ENCODE measurements at places on chromosomes 1 and 21.

DNA sequence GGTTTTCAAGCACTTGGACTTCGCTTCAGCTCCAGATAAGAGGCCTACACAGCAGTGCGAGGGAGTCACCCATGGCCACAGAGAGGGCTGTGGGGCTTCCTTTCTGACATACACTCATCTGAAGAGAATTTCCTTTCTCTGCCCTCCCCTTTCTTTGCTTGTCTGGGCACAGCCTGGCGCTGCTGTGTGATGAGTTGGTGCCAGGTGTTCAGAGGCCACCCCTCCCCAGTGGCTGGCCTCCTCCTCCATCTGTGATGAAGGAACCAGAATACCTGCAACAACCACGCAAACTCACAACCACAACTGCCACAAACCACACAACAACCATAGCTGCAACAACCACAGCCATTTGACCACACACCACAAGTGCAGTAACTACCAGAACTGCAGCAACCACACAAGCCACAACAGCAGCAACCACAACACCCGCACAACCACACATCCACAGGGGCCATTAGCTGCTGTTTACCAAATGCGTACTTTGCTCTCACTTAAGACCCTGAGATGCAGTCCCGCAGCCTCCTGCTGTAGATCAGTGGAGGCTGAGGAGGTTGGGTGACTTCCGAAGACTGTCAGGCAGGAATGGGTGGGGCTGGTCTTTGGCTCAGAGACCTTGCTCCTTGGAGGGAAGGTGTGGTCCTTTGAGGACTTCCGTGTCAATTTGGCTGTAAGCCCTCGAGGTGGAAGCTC, 71.1 kb downstream of the IER5 start:
- DNase-seq: peak; percentile 33

DNA sequence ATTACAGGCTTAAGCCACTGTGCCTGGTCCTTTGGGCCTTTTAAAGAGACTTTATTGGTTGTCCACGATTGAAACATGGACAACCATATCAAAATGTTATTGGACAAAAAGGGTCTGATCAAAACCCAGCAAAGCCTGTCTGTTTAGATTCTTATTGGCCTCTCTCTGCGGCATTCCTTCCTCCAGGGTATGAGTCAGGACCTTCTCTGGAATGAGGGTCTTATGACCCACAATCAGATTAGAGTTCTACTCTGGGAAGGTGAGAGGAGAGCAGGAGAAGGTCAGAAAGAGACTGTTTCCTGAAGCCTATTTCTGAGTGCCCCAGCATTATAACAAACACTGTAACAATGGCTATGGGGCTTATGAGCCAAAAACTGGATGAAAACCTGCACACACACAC, 7.9 kb downstream of the LURAP1 start:
- DNase-seq: no peak

GRCh38 chr21:37405629-37406028, 39.1 kb downstream of the DYRK1A start:
- DNase-seq: no peak

DNA sequence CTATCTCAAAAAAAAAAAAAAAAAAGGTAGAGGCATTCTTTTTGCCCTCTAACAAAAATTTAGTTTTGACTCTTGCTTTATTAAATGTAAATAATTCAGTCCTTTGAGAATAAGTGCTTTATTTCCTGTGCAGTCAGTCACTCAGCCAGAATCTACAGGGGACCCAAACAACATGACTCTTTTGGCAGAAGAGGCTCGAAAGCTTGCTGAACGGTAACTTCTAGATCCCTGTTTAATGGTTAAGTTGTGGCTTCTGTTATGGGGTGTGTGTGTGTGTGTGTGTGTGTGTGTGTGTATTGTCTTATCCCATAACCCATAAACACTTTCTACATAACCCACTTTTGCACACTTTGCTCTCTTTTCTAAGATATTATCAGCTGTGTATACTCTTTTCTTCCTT, 54.9 kb upstream of the LAMC2 start:
- no peak for DNase-seq

- DNase-seq: no peak
Observed at GRCh38 chr1:172138634-172139033, 281.9 kb upstream of the C1orf105 start.

DNA sequence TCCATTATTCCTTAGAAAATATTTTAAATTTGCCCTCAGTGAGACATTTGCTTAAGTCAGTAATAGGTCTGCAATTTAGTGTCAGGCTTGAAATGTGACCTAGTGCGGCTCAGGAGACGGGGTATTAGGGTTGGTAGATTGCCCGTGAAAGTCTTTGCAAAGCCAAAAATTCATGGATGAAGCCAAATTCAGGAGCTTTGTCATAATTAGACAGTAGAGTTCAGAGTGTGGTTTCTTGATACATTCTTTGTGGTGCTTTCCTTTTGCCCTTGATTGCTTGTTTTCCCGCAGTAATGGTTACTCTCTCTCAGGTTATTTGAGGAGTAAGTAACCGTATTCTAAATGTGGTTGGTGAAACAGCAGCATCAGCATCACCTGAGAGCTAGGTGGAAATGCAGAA, 120.7 kb downstream of the RPS6KC1 start:
- DNase-seq: no peak

- no peak for DNase-seq
Observed at GRCh38 chr1:61486783-61487536, 238.0 kb downstream of the TM2D1 start.

DNA sequence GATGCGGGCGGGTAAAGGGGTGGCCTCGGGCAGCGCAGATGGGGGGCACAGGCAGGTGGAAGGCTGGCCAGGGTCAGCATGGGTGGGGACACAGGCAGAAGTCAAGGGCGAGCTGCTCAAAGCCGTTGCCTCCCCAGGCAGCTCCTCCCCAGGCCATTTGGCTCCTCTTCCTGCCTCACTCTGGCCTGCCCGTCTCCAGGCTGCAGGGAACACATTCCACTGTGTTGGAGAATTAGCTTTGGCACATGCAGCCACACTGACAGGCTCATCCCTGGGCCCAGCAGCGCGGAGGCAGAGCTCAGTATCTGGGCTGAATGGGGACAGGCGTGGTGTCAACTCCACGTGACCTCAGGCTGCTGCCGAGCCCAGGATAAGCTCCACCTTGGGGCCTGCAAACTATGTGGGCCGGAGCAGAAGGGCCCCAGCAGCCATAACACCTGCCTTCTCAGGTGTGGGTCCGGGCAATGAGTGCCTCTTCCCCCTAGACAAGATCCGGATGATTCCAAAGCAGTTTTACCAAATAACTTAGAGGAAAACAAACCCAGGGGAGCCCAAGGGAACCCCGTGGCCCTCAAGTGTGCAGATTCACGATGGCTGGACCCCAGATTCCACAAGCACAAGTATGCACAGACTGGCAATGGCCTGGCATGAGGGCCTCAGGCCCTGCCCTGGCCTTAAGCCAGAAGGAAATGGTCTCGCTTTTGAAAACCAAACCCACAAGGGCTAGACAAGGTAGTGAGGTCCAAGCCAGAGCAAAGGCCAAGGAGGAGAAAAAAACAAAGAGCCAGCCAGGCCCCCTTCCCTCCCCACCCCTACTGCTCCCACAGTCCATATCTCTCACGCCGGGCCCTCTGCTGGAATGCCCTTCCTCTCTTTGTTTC, 40.2 kb downstream of the HSPG2 start:
- no peak for DNase-seq

- peak; percentile 38 for DNase-seq
Observed at GRCh38 chr1:209405183-209405814, 178.2 kb upstream of the CAMK1G start.

DNA sequence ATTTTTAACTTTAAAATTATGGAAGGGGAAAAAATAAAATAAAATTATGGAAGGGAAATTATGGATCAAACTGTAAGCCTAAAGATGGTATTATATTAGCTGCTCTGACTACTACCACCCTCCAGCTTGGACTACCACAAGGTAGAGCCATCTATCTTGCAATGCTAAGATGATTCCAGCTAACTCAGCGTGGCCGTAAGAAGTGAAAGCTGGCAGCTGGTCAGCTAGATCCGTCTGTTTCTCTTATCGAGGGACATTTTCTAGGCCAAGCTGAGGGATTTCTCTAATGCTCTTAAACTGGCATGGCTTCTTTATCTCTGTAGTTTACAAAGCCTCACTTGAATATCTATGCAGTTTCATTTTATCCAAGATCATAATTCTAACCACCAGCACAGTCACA, 31.5 kb downstream of the LYST start:
- no peak for DNase-seq

GRCh38 chr1:61749574-61749973, 7.3 kb downstream of the PATJ start:
- DNase-seq: no peak

DNA sequence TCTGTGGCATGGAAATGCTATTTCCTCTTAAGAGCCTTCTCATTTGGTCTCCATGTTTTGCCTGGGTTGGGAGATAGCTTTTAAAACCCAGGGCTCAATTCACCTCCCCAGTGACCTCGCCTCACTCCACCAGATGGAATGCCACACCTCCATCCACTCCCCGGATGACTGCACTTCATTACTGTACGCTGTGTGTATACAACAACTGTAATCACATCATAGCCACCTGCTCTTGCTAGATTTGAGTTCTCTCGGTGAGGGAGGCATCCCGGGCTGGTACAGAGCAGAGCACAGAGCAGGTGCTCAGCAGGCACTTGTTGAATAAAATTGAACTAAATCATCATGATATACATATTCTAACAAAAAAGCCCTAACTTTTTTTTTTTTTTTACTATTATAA, 26.0 kb downstream of the SDE2 start:
- DNase-seq: no peak

- DNase-seq: no peak
Observed at GRCh38 chr1:186178426-186179043, 196.5 kb downstream of the TPR start.

- peak; percentile 31 for DNase-seq
Observed at GRCh38 chr1:235329139-235329902, 951 bp downstream of the GGPS1 start.

DNA sequence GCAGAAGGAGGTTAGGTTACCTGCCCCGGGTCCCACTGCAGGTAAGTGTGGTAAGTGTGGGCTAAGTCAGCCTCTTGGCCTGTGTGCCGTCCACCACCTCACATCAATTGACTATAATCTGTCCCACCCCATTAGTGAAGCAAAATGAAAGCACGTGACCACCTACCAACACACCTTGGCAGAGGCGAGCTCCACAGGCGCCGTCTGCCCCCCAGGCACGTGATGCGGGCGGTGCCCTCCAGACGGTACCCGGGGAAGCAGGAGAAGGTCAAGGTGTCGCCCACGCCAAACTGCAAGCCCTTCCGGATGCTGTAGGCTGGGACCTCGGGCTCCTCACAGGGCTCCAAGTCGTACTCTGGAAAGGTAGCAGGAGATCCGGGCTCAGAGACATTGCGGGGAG, 149.5 kb upstream of the HMGB4 start:
- no peak for DNase-seq

GRCh38 chr21:36701756-36702621, 3.1 kb downstream of the SIM2 start:
- DNase-seq: no peak

GRCh38 chr1:226404063-226404903, 3.6 kb downstream of the PARP1 start:
- DNase-seq: no peak

GRCh38 chr1:226690460-226690982, 48.6 kb downstream of the ITPKB start:
- DNase-seq: no peak

GRCh38 chr1:168687816-168688215, 41.2 kb downstream of the DPT start:
- no peak for DNase-seq

DNA sequence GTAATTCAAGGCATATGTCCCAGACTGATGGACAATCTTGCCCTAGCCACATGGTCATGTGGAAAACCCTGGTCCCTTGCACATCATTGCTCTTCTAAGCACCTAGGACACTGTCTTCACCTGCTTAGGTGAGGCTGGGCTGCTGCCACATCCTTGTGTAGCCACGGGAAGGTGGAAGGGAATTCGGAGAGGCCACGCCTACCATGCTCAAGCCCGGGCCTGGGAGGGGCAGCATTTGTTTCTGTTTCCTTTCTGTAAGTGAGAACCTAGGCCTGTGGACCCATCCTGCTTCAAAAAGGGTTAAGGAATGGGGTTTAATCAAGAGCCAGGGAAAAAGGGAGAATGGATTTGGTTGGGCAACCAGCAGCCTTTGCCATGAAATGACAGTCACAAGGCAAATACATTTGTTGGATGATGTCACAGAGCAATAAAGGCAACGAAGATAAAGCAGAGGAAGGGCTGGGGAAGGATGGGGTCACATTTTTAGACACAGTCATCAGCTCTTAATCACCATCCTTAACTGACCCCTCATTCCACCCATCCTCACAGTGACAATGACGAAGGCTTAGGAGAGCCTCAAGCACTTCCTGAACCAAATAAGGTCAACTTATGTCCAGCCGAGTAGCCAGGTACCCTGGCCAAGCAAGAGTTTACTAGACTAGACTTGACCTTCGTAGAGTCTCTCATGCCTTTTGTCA, 10.1 kb upstream of the LRRC38 start:
- DNase-seq: no peak

DNA sequence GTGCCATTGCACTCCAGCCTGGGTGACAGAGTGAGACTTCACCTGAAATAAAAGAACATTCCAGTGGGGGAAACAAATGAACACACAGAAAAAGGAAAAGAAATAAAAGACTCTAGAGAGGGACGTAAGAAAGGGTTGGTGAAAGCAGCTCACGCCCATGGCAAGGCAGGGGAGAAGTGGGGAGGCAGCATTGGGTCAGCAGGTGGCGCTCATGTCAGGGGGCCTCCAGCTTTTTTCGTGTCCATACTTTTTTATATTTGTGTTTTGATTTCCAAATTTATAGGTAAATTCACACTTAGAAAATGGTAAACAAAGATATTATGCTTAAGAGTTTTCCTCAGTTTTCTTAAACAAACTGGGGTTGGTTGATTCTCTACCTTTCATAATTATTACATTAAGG, 45.5 kb downstream of the VPS13D start:
- DNase-seq: peak; percentile 37

DNA sequence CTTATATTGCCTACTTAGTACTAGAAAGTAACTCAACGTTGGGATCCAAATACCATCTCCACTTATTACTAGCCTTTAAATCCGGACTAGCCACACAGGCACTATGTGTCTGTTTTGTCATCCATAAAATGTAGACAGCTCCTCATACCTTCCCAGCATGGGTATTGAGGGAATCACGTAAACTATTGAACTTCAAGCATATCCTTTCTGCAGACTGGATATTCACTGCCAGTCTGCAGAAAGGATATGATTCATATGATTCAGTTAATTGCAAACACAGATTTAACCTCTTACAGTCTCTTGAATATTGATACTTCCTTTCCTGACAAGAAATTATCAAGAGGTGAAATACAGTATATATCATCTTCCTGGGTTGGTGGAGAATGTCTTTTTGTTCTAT, 186.0 kb downstream of the LEPR start:
- DNase-seq: no peak

DNA sequence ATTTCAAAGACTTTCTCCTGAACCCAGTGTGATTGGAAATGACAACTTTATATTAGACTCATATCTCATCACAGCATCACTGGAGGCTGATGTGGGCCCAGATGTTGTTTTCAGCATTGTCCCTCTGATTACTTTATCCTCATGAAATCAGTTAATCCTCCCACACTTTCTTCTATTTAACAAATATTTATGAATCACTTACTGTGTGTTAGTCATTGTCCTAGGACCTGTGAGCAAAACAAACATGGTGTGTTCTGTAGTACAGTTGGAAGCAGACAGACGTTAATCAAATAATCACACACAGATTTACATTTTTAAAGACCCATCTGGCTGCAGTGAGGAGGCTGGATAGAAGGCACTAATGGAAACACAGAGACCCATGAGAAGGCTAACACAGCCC, 383.7 kb downstream of the PRDM2 start:
- DNase-seq: no peak
